ENCODE measurements at places on chromosomes 13 and 19.
A peak's percentile ranks its signal among the peaks of the same experiment; 100 is the strongest.

- no peak for DNase-seq
Measured at GRCh38 chr19:38908911-38909310, 3.1 kb downstream of the CCER2 start.

- no peak for DNase-seq
Measured at GRCh38 chr13:28494778-28495537, at the start of gene FLT1. TSS of gene FLT1 (minus strand) at chr13:28495128. CDS start at chr13:28494843, 285 bp downstream.

GRCh38 chr19:3020321-3020960, 8.6 kb downstream of the TLE2 start:
- no peak for DNase-seq

DNA sequence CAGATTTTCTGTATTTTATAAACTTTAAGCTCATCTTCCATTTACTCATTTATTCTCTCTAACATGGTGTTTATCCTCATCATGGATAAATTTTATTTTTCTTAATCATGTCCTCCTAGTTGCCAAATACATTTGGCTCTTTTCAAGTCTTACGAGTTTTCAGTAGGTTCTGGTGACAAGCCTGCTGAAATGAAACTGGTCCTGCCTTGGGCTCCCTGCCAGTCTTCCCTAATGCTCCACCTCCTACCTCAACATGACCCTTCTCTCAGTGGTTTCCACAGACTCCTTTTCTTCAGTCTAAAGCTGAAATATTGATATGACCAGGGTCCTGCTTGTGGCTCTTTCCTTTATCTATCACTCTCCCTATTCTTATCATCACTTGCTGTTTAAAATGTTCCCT, 81.2 kb downstream of the TRPC4 start:
- DNase-seq = peak; percentile 54

DNA sequence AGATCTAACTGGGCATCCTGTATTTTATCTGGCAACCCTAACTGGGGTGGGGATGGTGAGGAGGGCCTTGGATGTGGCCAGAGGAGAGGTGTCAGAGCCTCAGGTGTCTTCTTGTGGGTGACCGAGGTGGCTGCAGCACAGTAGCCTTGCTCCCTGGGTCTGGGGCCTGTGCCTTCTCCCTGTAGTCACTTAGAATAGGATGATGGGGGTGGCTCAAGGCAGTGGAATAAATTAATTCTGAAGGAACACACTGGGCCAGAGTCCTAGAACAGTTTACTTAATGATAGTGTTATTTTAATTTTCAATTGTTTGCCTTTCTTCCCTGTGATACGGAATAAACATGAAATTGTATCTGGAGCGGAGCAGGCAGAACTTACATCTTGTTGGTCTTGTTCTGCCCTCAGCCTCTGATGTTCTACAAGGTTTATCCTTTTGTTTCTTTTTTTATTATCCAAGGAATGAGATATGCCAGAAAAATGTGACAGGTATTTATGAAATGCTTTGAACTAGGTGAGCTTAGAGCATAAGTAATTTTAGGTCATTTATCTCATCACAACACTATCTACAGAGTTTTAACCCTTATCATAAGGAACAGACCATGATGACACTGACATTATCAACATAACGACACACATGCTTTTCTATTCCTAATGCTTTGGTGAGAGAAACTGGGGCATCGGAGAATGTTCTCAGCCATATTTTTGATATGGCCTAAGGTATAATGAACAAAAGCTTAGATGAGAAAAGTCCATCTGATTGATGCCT, 51.4 kb downstream of the LRCH1 start:
- no peak for DNase-seq

- DNase-seq = peak; percentile 31
Measured at GRCh38 chr13:95457294-95457693, 95.2 kb upstream of the CLDN10 start.

DNA sequence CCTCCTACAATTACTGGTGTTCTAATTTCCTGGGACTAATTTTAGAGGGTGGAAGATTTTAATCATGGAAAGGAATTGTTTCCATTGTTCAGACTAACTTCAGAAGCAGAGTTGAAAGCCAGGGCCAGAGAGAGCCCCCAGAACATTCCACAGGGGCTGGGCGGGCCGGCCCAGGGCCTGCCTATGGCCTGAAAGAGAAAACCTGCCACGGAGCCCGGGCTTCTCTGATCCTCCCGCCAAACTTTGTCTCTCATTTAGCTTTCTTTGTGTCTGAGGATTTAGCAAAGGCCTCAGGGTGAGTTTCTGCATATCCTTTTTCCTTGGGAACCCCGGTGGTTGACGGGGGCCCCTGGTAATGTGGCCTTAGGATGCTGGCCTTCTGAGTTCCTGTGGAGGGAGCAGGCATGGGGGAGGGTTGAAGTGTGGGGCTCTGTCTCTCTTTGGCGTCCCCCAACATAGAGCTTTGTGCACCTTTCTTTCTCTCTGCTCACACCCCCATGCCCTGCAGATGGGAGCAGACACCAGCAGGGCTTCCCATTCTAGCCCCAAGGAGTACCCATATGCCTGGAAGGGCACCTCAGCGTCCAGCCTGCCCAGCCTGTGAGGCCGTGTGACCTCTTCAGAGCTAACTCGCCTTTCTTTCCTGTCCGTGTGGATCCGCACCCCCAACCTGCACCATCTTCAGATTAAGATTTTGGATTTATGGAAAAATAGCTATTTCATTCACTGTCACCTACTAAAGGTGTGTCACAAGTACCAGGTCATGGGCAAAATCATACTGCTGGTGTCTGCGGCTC, 539.5 kb downstream of the FGF9 start:
- no peak for DNase-seq

DNA sequence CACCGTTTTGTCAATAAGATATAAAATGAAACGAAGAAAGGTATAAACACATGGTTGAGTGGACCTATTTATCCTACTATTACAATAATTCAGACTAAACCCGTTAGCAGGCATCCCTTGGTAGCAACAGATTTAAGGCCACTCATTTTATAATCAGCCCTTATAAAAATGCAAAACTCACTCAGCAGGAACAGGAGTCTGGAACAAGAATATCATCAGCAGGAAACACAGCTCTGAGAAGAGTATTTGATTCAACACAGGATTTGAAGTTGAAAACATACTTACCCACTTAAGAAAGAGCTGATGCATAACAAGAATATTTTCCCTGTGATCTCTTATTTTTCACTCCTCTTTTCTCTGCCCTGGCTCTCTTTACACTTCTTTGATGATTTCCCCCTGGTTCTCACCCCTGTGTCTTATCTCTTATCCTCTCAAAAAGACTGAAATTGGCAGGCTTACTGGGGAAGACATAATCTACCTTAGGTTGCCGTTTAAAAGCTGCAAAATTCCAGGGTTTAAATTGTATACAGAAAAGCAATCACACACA, 1722.7 kb downstream of the SLITRK5 start:
- DNase-seq = peak; percentile 31

- DNase-seq = no peak
Measured at GRCh38 chr19:45739498-45740439, 6.5 kb downstream of the MEIOSIN start.

DNA sequence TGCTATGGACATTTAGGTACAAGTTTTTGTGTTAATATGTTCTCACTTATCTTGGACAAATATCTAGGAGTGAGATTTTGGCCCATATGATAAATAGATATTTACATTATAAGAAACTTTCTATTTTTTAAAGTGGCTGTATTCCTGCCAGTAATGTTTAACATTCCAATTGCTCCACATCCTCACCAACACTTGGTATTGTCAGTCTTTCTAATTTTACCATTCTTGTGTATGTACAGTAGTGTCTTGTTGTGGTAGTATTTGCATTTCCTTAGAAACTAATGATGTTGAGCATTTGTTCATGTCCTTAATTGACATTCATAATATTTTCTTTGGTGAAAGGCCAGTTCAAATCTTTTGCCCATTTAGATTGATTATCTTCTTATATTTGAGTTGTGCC, 171.4 kb upstream of the TSHZ3 start:
- no peak for DNase-seq

- no peak for DNase-seq
Measured at GRCh38 chr13:99760456-99760855, 211.1 kb downstream of the ZIC5 start.

DNA sequence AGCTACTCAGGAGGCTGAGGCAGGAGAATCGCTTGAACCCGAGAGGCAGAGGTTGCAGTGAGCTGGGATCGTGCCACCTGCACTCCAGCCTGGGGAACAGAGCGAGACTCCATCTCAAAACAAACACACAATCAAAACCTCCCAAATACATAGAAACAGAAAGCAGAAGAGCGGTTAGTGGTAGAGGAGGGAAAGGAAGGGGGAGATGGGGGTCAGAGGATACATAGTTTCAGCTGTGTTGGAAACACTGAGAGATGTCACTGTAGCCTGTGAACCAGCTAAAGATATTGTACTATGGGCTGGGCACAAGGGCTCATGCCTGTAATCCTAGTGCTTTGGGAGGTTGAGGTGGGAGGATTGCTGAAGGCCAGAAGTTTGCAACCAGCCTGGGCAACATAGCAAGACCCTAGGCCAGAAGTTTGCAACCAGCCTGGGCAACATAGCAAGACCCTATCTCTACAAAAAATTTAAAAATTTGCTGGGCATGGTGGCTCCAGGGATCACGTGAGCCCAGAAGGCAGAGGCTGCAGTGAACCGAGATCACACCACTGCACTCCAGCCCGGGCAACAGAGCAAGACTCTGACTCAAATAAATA, 49.9 kb downstream of the GNG7 start:
- DNase-seq = no peak

DNA sequence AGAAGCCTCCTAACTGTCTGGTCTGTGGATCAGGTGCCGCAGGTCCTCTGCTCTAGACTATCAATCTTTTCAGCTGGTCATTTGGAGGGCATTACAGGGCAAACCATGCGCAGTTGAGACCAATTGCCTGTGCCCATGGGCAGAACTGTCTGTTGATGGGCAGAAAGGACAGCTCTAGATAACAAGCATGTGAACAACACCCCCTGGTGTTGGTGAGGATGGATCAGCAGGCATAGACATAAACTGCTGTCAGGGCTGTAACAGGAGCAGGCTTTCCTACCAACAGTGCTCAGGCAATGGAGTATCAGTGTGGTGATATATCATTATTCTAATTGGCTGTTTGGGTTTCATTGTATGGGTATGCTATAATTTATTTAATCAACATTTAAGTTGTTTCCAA, 104.7 kb upstream of the KL start:
- peak; percentile 88 for DNase-seq

GRCh38 chr13:81929988-81930387, 1589.1 kb upstream of the SPRY2 start:
- peak; percentile 71 for DNase-seq

- DNase-seq = no peak
Measured at GRCh38 chr19:51695702-51696315, 2.7 kb downstream of the SPACA6 start.

GRCh38 chr19:51131780-51132680, 7.3 kb downstream of the SIGLEC9 start:
- DNase-seq = peak; percentile 98

- no peak for DNase-seq
Measured at GRCh38 chr13:24076636-24077035, 83.9 kb upstream of the SPATA13 start.

- DNase-seq = no peak
Measured at GRCh38 chr19:5683177-5683886, 2.5 kb downstream of the HSD11B1L start.

DNA sequence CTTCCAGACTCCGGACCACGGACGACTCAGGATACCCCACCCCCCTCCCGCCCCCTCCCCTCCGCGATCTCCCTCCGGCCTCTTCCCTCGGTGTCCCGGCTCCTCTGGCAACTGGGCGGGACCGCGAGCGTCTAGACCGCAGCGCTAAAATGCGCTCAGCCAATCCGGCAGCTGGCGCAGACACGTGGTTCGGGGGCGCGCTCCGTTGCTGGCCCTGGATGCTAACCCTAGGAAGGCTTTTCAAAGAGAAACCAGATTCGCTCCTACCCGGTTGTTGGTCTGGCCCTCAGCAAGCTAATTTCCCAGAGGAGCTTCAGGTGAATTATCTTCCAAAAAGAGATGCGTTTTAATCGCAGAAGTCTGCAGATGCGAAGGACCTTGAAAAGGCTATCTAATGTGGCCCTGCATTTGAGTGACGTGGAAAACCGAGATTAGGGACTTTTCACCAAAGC, at the start of gene DZIP1:
Gene DZIP1 (minus strand): TSS at position 106 of the 452 bp plus-strand sequence. CDS start 2,677 bp downstream, outside the sequence.
- DNase-seq = peak; percentile 89

- peak; percentile 87 for DNase-seq
Measured at GRCh38 chr13:44249431-44249836, 124.2 kb upstream of the SERP2 start.

DNA sequence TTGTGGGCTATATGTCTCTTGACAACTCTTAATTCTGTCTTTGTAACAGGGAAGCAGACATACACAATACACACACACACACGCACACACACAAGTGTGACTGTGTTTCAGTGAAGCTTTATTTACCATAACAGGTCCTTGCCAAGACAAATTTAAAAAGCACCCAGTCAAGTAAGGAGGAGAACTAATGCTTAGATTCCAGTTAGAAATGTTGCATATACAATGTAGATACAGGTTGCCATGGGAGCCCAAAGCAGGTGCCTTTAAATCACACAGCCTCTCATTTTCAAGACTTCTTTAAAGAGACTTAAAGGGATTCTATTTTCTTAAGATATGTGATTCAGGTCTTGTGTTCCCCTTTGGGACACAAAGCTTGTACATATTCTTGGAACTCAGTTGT, 1551.9 kb downstream of the EFNB2 start:
- peak; percentile 3 for DNase-seq

GRCh38 chr13:30355384-30355699, 48.0 kb upstream of the KATNAL1 start:
- DNase-seq = no peak

- peak; percentile 20 for DNase-seq
Measured at GRCh38 chr13:73997964-73998363, 136.2 kb downstream of the KLF12 start.

DNA sequence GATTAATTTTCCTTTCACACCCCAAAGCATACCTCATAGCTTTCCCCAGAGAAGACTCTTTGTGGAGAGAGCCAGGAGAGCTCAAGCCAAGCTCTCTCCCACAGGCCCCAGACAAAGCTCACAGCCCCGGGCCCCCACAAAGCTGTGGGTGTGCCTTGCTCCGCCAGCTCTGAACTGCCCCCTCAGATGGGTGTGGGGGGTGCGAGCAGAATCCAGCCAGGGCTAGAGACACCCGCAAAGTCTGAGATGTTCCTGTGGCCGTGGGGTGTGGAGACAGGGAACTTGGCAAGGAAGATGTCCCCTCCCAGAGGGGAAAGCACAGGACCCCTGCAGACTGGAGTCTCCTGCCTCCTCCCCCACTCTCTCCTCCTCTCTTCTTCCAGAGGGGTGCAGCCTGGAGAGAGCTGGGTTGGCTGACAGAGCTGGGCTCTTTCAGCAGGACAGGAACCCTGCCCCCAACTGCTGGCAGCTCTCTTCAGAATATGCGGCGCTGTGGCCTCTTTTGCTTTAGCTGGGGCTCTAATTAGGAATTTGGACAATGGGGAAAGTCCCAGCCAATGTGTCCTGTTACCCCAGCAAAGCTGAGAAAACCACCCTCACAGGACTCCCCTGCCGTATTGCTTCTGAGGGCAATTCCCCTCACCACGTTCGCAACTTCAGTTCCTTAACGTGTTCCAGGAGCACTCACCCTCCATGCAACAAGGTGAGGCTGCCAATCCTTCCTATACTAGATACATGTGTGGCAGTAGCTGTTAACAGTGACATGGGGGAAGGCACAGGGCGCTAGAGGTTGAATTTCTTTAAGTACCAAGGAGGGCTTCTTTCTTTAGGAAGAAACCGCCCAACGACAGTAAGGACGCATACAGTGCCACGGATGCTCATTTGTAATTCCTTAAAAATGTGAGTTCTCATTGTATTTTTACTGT, 170.0 kb downstream of the COL4A1 start:
- DNase-seq = no peak

All from choroid plexus epithelial cell (primary cell).